Kidney (tissue), 22 donors: ENCODE measurements at places on chromosomes 6 and 20.

- DNase-seq = no peak
Measured at GRCh38 chr6:29992807-29993206, 50.5 kb downstream of the HLA-A start.

- no peak for DNase-seq
Measured at GRCh38 chr20:24648919-24649318, 179.5 kb downstream of the SYNDIG1 start.

DNA sequence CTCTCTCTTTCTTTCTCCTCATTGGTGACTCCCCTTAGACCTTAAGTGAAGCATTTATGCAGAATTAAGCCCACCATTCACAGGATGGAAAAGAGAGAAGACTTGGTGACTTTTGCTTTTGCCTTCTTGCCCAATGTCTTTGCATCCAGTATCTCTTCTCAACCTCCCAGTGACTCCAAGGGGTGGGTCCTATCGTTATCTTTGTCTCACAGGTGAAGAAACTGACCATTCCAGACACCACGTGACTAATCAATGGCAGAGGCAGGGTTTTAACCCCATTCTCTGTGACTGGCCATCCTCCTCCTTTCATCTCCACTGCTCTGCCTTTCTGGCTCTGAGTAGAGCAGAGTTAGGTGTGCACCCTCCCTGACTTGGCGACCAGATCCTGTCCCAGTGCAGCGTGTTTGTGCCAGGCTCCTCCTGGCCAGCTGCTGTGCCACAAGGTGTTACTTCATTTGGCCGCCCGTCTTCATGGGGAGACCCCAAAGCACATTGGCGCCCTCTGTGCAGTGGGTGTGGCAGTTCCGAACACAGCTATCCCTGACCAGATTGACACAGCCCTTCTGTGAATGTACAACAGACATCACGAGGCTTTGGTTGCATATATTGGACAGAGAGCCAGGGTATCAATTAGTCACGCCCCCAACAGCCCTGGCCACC, 501.3 kb downstream of the CD83 start:
- DNase-seq = no peak

DNA sequence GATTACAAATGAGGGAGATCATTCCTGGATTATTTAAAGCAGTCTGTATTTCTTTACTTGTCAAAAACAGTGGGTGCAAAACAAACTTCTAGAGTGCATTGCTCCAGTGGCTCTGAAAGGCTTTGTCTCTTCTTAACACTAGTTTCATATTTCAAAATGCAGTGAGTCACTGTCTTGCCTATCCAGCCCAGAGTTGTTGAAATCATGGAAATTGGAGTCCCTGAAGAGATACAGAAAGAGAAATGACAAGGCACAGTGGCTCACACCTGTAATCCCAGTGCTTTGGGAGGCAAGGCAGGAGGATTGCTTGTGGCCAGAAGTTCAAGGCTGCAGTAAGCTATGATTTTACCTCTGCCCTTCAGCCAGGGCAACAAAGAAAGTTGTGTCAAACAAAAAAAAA, 11.3 kb downstream of the SLC2A12 start:
- DNase-seq = no peak

GRCh38 chr6:133610971-133611370, 277.9 kb upstream of the TCF21 start:
- DNase-seq = no peak

- DNase-seq = peak; percentile 85
Measured at GRCh38 chr20:13995841-13996240, 525 bp downstream of the MACROD2 start.

- DNase-seq = no peak
Measured at GRCh38 chr6:128538763-128539162, 18.4 kb upstream of the PTPRK start.

GRCh38 chr6:27280064-27280539, 32.0 kb downstream of the POM121L2 start:
- no peak for DNase-seq

- DNase-seq = peak; percentile 83
Measured at GRCh38 chr6:6699741-6700367, 111.3 kb downstream of the LY86 start.

DNA sequence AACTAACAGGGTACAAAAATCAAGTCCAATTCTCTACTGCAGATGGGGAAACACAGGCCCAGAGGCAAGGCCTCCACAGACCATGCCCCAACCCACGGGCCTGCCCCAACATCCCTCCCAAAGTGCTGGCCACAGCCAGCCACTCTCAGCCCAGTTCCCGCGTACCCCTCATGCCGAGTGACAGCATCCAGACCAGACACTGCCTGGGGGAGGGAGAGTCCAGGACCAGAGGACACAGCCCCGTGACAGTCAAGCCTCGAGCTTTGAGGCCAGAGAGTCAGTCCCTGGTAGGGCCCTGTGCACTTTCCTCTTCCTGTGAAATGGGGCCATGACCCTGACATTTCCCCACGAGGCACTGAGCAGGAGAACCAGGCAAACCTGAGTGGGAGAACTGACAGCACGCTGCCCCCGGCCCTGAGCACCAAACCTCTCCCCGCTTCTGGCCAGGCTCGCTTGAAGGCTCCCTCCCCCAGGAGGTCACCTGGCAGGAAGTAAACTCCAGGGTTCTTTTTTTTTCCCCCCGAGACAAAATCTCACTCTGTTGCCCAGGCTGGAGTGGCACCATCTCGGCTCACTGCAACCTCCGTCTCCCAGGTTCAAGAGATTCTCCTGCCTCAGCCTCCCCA, 4.9 kb downstream of the MYL9 start:
- no peak for DNase-seq

GRCh38 chr20:48738399-48739304, 89.1 kb downstream of the PREX1 start:
- DNase-seq = peak; percentile 69

DNA sequence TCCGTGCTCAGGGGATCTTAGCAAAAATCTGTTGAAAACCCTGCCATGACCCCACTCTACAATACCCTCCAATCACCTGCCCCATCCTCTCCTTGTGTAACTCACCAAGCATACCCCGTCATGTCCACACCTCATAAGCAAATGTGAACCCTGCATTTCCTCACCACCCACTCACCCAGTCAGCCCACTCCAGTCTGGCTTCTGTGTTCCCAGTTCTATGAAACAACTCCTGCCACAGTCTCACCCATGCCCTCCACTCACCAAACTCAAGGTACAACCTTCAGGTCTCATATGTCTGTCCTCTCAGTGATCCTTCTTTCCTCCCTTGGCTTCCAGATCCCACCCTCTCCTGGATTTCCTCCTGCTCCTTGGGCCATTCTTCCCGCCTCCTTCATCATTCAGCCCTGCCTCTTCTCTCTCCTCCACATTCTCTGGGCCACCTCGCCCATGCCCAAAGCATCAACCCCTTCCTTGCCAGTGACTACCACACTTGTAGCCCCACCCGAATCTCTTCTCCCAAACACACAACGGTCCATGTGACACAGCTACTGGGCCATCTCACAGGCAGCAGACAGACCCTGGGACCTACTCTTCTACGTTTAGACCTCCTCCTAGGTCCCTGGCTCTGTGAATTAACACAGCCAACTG, 8.8 kb downstream of the DDRGK1 start:
- peak; percentile 15 for DNase-seq

- DNase-seq = no peak
Measured at GRCh38 chr6:154800338-154800737, 67.1 kb downstream of the SCAF8 start.

DNA sequence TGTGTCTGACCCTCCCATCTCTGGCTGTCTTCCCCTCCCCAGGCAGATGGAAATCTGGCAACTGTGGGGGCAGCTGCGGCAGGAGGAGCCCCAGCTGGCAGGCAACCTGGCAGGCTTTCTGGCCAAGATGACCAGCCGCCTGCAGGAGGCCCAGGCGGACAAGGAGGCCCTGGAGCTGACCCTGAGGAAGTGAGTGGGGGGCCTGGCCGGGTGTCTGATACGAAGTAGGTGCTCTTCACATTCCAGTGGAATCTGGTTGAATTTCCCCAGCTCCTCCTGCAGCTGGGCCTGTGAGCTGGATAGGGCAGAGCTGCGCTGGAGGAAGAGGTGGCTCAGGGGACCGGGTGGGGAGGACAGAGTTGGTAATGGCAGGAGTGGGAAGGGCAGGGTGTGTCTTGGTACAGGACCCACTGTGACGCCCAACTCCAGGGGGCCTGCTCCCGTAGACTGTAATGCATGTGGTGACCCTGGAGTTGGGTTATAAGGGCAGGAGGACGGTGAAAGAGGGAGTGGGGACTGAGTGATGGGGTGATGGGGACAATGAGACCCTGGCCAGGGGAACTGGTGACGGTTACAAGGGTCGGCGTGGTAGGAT, 19.7 kb downstream of the RAB44 start:
- DNase-seq = no peak

GRCh38 chr6:28282926-28283325, 1.6 kb downstream of the PGBD1 start:
- DNase-seq = no peak

GRCh38 chr6:159461998-159462397, 231.0 kb downstream of the SOD2 start:
- DNase-seq = no peak

DNA sequence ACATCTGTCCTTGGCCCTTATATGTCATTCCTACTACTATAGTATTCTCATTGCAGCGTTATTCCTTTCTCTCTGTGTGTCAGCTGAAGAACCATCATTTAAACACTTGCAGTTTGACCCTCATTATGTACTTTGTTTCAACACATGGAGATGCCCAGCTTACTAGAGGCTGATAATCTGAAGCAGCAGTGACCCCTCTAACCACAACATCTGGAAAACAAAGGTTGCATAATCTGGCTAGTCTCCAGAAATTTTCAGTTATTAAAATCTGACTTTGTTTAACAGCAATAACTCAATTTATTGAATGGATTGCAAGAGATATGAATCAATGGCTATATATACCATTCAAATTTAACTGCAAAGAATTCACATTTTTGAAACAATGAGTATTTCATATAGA, 6.6 kb upstream of the PHIP start:
- DNase-seq = no peak

GRCh38 chr20:49872056-49872455, 43.3 kb downstream of the SPATA2 start:
- DNase-seq = no peak

DNA sequence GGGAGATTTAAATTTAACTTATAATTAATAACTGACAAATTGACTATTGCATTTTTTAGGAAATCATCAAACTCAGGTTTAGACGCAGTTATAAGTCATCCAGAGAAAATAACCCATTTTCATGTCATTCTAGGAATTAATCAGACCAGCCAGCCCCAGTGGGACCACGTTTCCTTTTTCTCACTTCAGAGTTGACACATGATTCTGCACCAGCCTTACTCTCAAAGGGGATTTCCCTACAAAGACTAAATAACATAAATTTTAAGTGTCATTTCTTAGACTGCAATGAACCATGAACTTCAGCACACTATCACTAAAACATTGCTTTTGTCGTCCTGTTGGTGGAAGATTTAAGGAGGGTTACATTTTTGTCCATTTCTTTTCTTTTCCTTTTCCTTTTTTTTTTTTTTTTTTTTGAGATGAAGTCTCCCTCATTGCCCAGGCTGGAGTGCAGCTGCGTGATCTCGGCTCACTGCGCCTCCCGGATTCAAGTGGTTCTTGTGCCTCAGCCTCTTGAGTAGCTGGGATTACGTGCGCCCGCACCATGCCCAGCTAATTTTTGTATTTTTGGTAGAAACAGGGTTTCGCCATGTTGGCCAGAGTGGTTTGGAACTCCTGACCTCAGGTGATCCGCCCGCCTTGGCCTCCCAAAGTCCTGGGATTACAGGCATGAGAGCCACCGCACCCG, 3.6 kb downstream of the IPCEF1 start:
- peak; percentile 55 for DNase-seq

DNA sequence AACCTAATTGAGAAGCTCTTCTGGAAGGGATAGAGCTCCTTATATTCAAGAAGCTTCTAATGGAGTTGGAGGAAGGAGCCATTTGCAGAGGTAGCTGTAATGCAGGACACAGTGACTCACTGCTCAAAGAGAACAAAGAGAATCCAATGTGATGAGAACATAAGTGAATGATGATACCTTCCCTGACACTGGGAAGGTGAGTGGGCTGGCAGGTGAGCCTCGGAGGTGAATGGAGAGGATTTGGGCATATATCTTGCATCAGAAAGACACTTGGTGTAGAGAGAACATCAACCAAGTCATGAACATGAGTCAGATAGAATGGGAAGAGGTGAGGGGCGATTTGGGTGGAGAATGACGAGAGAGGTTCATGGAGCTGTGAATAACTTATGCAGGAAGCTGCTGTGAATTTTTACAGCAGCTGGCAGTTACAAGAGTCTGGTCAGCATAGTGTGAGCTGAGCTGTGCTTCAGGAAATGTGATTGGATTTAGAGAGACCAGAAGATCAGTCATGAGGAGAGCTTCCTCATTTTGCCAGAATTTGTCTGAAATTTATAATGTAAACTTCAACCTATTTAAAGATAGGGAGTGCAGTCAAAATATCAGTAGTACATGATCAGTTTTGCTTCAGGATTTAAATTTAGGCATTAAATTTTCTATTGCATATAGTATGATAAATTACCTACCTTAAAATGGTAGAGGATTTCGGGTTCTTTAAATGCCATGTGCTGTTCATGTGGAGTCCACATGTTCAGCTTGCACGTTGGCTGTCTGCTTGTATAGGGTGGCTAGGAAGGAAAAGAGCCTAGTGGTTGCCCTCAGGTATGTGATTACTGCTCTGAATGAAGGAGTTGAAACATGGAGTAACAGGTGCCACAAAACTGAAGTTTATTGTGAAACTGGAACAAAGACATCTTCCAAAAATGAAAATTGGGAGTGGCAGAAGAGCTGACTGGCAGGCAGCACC, 59.2 kb upstream of the KIF25 start:
- DNase-seq = no peak

- DNase-seq = no peak
Measured at GRCh38 chr6:73710470-73710869, 14.5 kb downstream of the CD109 start.

GRCh38 chr6:156857573-156857972, 80.4 kb downstream of the ARID1B start:
- DNase-seq = no peak

GRCh38 chr6:13014504-13015378, 298.2 kb downstream of the PHACTR1 start:
- peak; percentile 59 for DNase-seq

GRCh38 chr6:9522101-9522500, 892.8 kb downstream of the TFAP2A start:
- DNase-seq = no peak

DNA sequence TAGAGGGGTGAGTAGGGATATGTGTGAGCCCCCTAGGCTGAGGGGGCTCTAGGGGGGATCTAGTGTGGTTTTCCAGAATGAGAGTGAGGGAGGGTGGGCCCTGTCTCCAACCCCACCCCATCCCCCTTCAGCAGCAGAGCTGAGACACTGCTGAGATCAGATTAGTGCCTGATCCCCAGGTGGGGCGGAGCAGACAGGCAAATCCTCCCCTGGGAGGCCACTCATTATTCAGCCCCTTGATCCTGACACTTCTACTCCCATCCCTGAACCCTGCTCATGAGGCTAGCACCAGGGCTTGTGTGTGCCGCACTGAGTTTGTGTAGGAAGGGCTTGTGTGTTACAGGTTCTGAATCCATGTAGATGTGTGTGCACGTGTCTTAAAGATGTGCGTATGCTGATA, 42.5 kb downstream of the SPDEF start:
- no peak for DNase-seq

DNA sequence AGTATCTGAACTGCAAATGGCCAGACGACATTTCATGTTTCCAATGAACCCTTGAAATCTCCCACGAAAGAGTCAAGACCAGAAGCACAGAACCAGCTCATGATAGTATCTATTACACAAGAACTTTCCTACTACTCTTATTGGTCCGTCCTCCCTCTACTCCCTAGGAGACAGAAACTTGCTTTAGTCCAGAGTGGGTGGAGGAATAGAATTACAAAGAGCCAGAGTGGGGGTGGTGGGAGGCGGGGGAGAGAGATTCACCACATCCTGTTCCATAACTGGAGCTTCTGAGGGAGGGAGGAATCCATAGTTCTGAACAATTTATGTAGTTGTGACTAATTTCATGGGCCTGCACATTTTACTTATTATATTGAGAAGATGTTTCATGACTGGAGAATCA, 18.5 kb upstream of the WFDC10A start:
- DNase-seq = peak; percentile 46
